ENCODE measurements at places on chromosomes 1 and 21. TPM values are rescaled to one million over a fixed set of nuclear protein-coding genes. Genes with fewer than 3 reads are reported as not detected.

DNA sequence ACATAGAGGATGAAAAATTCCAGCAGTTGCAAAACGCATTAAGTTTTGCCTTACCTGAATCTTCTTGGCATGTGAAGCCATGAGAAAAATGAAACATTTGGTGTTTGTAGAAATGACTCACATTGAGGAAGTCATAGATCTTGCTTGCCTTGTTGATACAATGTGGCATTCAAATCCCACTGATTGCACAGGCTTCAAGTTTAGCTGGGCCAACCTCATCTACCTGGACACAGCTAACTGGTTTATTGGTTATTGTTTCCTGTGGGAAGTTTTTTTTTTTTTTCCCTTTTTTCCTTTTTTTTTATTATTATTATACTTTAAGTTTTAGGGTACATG is 168.9 kb upstream of the C21orf91 start:
- no peak for DNase-seq
- H3K27ac ChIP-seq = no peak overlapping the region
- H3K36me3 ChIP-seq = no peaks in the 10 kb centered on the region
- H3K4me1 ChIP-seq = no peaks in the 10 kb centered on the region
- H3K4me3 ChIP-seq = no peak overlapping the region
- H3K27me3 ChIP-seq = no peaks in the 10 kb centered on the region

- H3K27ac ChIP-seq = no peak overlapping the region
- H3K4me1 ChIP-seq = peaks cover 3% of the 10 kb centered on the region
- no peaks in the 10 kb centered on the region for H3K36me3 ChIP-seq
- DNase-seq = no peak
These were observed 38.9 kb downstream of the LMO4 start for GRCh38 chr1:87367549-87367948.

DNA sequence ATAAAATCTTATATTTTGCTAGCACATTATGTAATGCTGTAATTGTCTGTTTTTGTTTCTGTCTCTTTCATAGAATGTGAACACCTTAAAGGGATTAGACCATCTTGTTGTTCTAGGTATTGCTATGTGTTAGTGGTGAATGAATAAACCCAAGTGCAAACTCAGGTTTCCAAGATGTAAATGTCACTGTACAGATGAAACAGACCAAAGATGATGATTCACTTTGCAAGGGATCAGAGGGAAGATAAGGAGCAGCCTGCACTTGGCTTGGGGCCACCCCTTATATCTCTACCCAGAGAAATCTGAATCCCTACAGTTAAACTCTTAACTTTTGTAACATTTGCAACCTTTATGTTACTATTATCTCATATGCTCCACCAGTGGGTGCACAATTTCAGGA is 25.4 kb downstream of the UROD start:
- H3K4me3 ChIP-seq = no peak overlapping the region
- H3K27ac ChIP-seq = no peak overlapping the region
- H3K4me1 ChIP-seq = no peaks in the 10 kb centered on the region
- H3K36me3 ChIP-seq = no peaks in the 10 kb centered on the region
- DNase-seq = no peak

- H3K36me3 ChIP-seq = no peaks in the 10 kb centered on the region
- peak overlapping the region; percentile 91 for H3K4me3 ChIP-seq
- no peak for DNase-seq
- H3K27ac ChIP-seq = no peak overlapping the region
- no peaks in the 10 kb centered on the region for H3K27me3 ChIP-seq
These were observed 543 bp downstream of the ABCB10 start for GRCh38 chr1:229557913-229558414.

- H3K27ac ChIP-seq = no peak overlapping the region
- H3K27me3 ChIP-seq = no peaks in the 10 kb centered on the region
- peaks cover 3% of the 10 kb centered on the region for H3K4me1 ChIP-seq
- no peak for DNase-seq
- no peak overlapping the region for H3K4me3 ChIP-seq
These were observed 20.1 kb downstream of the SIM2 start for GRCh38 chr21:36718951-36719501.

The HMCN1 gene
- 14.6 TPM for total RNA-seq

DNA sequence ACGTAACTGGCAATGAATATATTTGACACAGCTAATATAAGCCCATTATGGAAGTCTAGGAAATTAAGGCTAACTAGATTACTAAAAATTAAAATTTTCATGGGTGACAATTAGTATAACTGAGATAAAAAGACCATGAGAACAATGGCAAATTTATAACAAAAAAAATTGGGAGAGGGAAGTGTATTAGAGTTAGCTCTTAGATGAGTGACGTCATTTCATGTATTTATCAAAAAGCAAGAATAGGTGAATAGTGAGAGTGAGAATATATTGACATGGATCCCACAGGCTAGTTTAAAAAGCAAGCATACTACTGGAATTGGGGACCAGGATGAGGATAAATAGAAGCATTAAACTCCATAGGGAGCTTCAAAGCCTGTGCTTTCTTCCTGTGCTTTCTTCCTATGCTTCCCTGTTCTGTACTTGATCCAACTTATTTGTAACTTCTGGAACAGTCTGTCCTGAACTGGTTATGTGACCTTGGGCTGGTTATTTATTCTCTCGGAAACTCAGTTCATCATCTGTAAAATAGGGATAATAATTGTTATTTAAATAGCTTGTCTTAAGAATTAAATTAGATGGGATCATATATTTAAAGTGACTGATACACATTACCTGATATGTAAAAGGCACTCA is 9.1 kb downstream of the BCL9 start:
- no peak overlapping the region for H3K4me3 ChIP-seq
- no peaks in the 10 kb centered on the region for H3K36me3 ChIP-seq
- no peak for DNase-seq
- no peak overlapping the region for H3K27ac ChIP-seq

- no peaks in the 10 kb centered on the region for H3K4me1 ChIP-seq
- H3K36me3 ChIP-seq = no peaks in the 10 kb centered on the region
- H3K4me3 ChIP-seq = no peak overlapping the region
- H3K27ac ChIP-seq = no peak overlapping the region
These were observed 131.3 kb downstream of the SLC30A10 start for GRCh38 chr1:219797009-219797408.

The PCNT gene
- total RNA-seq = 45.1 TPM

- peaks cover 5% of the 10 kb centered on the region for H3K4me1 ChIP-seq
- no peak overlapping the region for H3K27ac ChIP-seq
- no peak for DNase-seq
- H3K36me3 ChIP-seq = no peaks in the 10 kb centered on the region
- no peaks in the 10 kb centered on the region for H3K27me3 ChIP-seq
These were observed 29.6 kb upstream of the ZNF648 start for GRCh38 chr1:182091083-182091482.

The GBP5 gene
- total RNA-seq = not detected

DNA sequence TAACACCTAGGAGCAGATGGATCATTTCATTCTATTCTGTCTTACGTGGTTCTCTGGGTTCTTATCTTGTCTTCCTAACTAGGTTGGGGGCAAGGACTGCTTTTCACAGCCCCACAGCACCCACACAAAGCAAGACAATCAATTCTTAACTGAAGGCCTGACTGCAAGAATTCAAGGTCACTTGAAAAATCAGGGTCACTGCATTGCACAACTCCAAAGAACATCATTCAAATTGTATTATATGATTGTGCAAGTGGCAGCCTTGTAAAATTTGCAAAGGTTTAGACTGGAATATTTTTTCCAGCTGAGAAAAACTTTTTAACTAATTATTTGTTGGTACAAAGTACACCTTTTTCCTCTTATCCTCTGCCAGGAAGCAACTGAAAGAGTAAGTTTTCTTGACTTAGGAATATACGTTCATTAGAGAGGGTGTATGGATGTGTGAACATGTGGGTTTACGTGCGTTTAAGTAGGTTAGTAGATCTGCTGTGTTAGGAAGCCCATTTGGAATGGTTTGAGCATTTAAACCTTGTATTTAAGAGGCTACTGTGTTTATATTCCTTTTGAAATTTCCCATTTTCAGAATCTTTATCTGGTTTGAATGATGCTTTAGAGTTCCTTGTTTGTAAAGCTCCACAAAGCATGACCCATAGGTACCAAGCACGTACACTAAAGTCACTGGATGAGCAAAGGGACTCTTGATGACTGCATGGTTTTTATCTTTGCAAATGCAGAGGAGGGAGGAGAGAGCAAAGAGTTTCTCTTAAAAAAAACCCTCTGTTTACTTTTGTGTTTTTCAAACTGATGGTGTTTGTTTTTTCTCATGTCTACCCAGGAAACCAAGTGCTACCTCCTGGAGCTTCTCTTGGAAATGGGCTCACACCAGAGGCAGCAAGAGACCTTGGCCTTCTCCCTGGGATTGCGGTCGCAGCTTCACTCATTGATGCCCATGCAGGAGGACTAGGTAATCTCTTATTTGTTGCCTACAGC is 214.9 kb downstream of the FGGY start:
- no peaks in the 10 kb centered on the region for H3K27me3 ChIP-seq
- no peak for DNase-seq
- H3K27ac ChIP-seq = no peak overlapping the region
- no peaks in the 10 kb centered on the region for H3K36me3 ChIP-seq

GRCh38 chr1:24414775-24415333 is 748 bp upstream of the NIPAL3 start:
- peaks cover 2% of the 10 kb centered on the region for H3K4me1 ChIP-seq
- H3K36me3 ChIP-seq = no peaks in the 10 kb centered on the region
- no peak overlapping the region for H3K4me3 ChIP-seq
- no peaks in the 10 kb centered on the region for H3K27me3 ChIP-seq
- no peak for DNase-seq

- no peak for DNase-seq
- no peak overlapping the region for H3K27ac ChIP-seq
- no peaks in the 10 kb centered on the region for H3K4me1 ChIP-seq
- H3K4me3 ChIP-seq = no peak overlapping the region
These were observed 92.5 kb downstream of the CDC42BPA start for GRCh38 chr1:227225715-227226346.

GRCh38 chr1:41286992-41287391 is 44.9 kb upstream of the SCMH1 start:
- H3K4me3 ChIP-seq = no peak overlapping the region
- H3K4me1 ChIP-seq = peaks cover 15% of the 10 kb centered on the region
- no peaks in the 10 kb centered on the region for H3K27me3 ChIP-seq
- DNase-seq = no peak

The TAS1R1 gene
- 0.13 TPM for total RNA-seq

The GRHL3 gene
- 1.1 TPM for total RNA-seq

The SLC30A2 gene
- total RNA-seq = not detected

DNA sequence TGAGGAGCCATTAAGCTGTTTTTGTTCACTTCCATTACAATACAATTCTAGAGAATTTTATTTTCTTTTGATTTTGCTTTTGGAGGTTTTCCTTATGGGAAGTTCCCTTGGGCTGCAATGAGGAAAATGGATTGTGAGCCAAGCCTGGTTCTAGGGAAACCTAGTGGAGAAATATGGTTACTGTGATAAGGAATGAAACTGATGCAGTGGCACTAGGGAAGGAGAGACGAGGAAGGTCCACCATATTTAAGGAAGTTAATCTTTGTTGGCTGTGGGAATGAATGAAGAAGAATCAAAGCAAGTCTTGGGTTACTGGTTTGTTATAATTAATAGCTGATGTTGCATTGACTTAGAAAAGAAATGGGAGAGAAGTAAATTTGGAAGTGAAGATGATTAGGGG is 28.4 kb downstream of the CHML start:
- no peak overlapping the region for H3K27ac ChIP-seq
- H3K4me1 ChIP-seq = no peaks in the 10 kb centered on the region
- H3K4me3 ChIP-seq = no peak overlapping the region
- no peak for DNase-seq

- DNase-seq = no peak
- no peak overlapping the region for H3K4me3 ChIP-seq
- peaks cover 1% of the 10 kb centered on the region for H3K27me3 ChIP-seq
- no peak overlapping the region for H3K27ac ChIP-seq
- no peaks in the 10 kb centered on the region for H3K4me1 ChIP-seq
- no peaks in the 10 kb centered on the region for H3K36me3 ChIP-seq
These were observed 271.3 kb upstream of the KIAA0040 start for GRCh38 chr1:175463853-175464252.

The IGSF21 gene
- total RNA-seq = 28.5 TPM

- no peak overlapping the region for H3K27ac ChIP-seq
- DNase-seq = no peak
- H3K4me3 ChIP-seq = no peak overlapping the region
- H3K36me3 ChIP-seq = no peaks in the 10 kb centered on the region
- no peaks in the 10 kb centered on the region for H3K27me3 ChIP-seq
These were observed 10.1 kb upstream of the SESN2 start for GRCh38 chr1:28249013-28249865.

The LCE6A gene
- not detected for total RNA-seq

GRCh38 chr1:172917972-172918371 is 132.8 kb downstream of the TNFSF18 start:
- no peak for DNase-seq
- no peaks in the 10 kb centered on the region for H3K27me3 ChIP-seq
- no peak overlapping the region for H3K27ac ChIP-seq
- H3K4me3 ChIP-seq = no peak overlapping the region
- H3K4me1 ChIP-seq = no peaks in the 10 kb centered on the region
- H3K36me3 ChIP-seq = no peaks in the 10 kb centered on the region

The GCSAML gene
- not detected for total RNA-seq

The PTPRC gene
- total RNA-seq = not detected

The RHBDL2 gene
- total RNA-seq = 0.84 TPM

GRCh38 chr1:56491441-56491840 is 87.9 kb downstream of the PLPP3 start:
- H3K4me1 ChIP-seq = peaks cover 2% of the 10 kb centered on the region
- no peak for DNase-seq
- no peaks in the 10 kb centered on the region for H3K27me3 ChIP-seq
- H3K27ac ChIP-seq = no peak overlapping the region
- no peak overlapping the region for H3K4me3 ChIP-seq
- H3K36me3 ChIP-seq = peaks cover 7% of the 10 kb centered on the region

DNA sequence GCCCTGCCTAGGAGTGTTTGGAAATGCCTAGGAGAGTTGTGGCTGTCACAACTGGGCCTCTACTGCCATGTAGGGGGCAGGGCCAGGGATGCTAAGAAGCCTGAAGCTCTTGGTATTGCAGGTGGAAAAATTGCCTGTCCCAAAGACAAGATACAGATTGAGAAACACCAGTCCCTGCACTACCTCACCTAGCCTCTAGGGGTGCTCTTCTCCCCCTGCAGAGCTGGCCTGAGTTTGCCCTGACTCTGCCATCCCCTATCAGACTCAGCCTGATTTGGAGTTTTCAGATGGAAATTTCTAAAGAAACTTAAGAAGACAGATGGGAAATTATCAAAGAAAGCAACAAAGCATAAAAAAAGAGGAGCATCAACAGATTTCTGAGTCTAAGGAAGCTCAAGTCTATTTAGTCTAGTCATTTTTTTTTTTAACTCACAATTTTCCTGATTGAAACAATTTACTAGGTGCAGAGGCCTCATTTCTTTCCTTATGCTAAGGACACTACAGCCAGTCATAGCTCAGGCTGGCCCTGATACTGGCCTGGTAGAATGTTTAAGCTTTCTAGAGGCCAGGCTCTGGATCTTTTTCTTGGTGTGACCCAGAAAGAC is 61.4 kb upstream of the LRRN2 start:
- H3K4me1 ChIP-seq = no peaks in the 10 kb centered on the region
- no peak overlapping the region for H3K27ac ChIP-seq
- no peaks in the 10 kb centered on the region for H3K27me3 ChIP-seq
- H3K36me3 ChIP-seq = no peaks in the 10 kb centered on the region
- H3K4me3 ChIP-seq = no peak overlapping the region

The TRNP1 gene
- 51.7 TPM for total RNA-seq

All from H1 (cell line).